ENCODE measurements at places on chromosomes 2 and 18.

DNA sequence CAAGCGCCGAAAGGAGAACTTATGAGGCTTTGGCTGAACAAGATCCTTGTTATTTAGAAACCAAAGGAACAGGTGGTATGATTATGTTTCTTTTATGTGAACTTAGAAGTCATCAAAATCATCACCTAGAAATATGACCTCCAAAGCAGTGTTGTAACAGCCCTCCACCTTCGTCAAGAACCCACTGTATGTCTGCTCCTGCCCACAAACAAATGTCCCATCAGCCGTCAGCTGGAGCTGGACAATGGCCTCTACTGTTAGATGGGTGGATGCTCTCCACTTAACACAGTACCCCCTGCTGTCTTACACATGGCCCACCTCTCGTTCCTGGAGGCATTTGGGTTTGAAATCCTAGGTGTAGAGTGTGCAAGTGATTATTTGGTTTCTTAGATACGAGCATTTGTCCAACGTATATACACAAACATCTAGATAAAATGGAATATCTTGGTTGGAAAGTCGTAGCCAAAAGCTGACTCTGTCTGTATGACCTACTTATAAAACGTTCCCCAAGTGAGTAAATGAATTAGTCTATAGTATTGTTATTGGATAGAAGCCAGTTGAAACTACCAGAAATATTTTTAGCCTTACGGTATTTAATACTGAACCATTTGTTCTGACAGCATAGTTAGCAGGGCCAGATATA, 113.0 kb downstream of the CRIM1 start:
- no peak for DNase-seq

GRCh38 chr18:74166386-74166785, 18.1 kb downstream of the TIMM21 start:
- DNase-seq, result no peak

DNA sequence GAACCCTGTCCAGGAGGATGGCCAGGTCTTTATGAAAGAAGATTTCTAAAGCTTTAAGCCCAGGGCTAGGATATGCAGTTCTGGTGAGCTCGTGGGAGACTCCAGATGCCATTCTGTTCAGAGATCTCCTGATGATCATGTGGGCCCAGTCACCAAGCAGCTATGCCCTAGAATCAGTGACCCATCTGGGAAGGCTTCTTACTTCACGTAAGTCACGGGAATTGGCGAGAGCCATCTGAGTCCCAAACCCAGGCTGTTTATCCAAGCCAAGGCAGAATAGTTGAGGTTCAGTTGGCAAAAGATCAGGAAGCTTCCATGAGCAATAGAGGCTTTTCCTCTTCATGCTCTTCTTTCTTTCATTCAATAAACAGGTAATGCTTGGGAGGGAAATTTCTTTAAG, 23.9 kb downstream of the ANTXR1 start:
- no peak for DNase-seq

DNA sequence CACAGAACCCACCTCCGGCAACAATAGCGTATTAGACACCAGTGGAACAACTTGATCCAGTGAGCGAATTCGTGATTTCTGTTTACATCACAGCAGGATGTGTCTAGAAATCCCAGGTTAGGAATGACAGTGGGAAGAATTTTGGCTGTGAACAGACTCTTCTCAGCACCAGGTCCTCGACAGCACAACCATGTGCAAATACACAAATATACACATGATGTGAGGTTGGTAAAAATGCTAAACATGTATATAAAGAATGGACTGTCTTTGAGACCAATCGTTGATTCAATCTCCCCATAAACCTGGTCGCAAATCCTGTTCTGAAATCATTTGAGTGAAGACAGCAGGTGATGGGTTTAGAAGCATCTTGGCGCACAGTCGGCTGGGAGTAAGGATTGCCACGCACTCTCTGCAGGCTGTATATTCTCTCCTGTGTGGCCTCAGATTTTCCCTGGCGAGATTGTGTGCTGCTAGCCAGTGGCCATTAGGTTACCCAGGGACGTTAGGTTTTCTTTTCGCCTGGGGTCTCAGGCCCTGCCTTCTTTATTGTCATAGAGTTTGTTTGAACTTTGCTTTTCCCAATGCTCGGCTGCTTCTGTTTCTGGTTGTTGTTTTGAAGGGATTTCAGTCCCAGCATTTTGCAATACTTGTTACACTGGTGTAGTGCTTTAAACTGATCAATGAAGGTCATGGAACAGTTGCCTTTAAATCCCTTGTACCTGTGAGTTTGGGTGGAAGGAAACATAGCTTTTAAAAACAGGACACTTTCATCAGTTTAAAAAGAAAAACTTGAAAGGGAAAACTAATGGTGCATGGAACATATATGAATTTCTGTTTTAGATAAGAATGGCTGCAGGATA, 147.3 kb downstream of the ALPK2 start:
- DNase-seq, result no peak

- no peak for DNase-seq
Measured at GRCh38 chr2:11778416-11778815, 32.0 kb downstream of the LPIN1 start.

GRCh38 chr2:120543899-120544298, 191.8 kb upstream of the GLI2 start:
- DNase-seq, result no peak

DNA sequence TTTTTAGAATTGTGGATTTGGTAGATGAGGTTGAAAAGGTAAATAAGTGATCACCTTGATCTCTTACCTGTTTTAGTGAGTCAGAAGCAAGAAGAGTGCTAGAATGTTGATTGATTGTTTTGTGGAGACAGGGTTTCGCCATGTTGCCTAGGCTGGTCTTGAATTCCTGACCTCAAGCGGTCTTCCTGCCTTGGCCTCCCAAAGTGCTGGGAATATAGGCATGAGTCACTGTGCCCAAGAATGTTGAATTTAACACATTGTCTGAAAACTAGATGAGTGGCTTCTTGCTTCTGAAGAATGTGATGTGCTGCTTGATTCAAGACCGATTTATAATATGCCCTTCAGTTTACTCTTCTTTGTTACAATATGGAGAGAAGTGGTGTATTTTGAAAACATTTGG, 121.3 kb downstream of the FMNL2 start:
- DNase-seq, result no peak

DNA sequence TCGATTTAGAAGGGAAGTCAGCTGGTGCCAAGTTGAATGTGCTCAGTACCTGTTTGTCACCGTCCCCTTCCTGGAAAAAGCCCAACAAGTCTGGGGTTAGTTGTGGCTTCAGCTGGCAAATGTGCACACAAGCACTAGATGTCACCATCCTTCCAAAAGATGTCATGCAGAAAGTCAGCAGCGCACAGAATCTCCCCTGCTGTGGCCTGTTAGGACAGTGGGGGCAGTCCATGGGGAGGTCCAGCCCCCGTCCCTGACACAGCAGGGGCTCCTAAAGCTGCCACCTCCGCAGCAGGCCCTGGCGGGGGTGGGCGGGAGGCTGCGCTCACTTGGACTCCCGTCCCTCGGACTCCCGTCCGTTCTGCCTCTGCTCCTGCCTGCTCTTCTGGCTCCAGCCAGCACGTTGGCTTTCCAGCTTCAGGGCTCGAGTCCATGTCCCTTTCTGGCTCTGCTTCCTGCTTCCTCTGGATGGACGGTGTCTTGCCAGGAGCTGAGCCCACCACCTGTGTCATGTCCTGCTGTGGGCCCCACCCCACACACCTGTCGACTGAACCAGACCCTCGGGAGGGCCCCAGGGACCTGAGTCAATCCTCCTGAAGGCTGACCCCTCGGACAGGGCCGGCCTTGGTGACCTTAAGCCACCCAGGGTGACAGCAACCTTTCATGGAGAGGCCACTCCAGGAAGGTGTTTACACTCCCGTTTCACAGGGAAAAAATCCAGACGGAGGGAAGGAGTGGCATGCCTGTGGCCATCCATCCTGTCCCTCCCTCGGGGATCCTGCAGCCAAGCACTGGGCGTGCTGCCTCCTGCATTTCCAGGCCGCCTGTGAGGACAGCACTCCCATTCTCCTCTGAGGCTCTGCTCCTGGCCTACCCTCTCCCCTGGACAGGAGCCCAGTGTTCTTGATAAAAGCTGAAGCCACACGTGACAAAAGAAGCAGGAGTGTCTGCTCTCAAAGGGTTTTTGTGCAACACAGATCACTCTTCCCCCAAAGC, 8.5 kb downstream of the RAB17 start:
- DNase-seq, result peak; percentile 56

- no peak for DNase-seq
Measured at GRCh38 chr2:188734691-188735090, 239.5 kb upstream of the COL3A1 start.

DNA sequence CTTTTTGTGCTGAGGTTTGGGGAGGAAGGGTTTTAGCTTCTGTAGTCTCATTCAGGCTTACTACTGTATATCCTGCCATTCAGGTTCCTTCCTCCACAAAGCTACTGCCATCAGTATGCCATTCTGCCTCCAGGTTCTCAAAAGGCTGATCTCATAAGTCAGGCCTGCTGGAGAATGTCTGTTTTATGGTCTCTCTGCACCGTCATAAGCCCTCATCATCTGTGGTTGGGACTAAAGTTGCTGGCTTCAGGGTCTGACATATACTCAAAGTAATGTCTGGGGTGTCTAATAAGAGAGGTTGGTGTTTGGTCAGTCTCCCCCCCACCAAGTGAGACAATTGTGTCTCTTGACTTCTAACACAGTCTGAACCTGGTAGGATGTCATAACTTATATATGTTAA, 36.2 kb upstream of the CCBE1 start:
- DNase-seq, result no peak

- DNase-seq, result no peak
Measured at GRCh38 chr2:103898561-103898960, 955.4 kb upstream of the POU3F3 start.

- no peak for DNase-seq
Measured at GRCh38 chr2:156437272-156437930, 1.2 kb downstream of the GPD2 start.

GRCh38 chr2:21229302-21229701, 105.5 kb downstream of the TDRD15 start:
- no peak for DNase-seq

- DNase-seq, result no peak
Measured at GRCh38 chr2:105085525-105085924, 47.7 kb downstream of the MRPS9 start.

- no peak for DNase-seq
Measured at GRCh38 chr2:169184074-169184473, 114.7 kb downstream of the DHRS9 start.

DNA sequence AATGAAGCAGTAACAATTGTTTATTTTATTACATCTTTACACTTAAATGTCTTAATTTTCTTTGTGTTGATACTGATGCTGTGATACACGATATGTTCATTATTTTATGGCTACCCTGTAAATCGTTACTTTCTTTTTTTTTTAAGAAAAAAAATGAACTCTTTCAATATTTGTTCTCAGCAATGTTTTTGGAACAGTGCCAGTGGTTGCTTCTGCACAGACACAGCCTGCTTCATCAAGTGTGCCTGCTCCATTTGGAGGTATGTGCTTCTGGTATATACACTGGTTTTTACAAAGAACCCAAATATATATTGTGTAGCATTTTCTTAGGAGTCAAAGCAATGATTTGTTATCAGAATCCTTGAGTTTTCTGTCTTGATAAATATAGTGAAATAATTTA, 62.2 kb upstream of the SCYGR2 start:
- DNase-seq, result no peak

DNA sequence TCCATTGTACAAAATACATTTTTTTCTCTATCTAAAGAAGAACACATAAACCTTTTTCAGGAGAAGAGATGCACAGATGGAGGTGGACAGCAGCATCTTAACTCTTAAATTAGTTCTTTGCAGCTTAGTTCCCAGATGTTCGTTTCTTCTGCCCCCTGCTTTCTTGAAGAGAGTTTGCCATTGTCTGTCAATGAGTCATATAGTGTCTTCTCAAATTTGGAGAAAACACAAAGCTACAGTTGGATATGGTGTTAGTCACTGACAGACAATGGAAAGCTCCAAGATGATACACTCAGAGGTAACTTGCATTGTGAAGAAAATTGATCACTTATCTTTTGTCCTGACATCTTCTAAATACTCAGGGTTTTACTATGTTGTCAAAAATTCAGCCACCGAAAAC, 48.8 kb upstream of the TMEFF2 start:
- no peak for DNase-seq

DNA sequence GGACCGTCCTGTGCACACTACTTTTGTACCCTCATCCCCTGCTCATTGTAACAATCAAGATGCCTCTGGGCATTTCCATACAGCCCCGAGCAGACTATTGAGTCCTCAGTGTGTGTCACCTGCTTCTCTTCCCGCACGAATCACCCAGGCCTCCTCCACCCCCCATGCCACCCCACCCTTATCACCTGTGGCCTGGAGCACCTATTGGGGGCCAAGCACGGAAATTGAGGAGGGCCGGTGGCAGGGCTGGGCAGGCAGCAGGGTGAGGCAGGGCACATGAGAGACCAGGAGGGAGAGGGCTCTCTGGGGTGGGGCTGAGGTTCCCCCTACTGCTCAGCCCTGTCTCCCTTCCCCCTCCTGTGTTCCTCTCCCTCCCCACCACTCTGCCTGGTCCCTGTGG, 4.3 kb upstream of the NIFK start:
- DNase-seq, result no peak

DNA sequence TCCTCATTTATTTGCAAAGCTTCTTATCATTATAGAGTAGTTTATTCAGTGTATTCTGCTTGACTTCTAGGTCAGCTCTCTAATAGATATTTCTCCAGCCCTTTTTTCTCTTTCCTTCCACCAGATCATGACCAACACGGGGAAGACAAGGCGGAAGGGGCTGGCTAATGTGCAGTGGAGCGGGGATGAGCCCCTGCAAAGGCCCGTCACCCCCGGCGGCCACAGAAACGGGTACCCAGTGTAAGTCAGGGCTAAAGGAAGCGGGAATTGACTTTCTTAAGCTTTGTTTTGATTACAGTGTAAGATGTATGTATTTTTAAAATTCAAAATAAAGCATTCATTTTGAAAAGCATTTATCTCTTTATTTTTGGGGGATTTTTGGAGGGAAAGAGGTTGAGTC, 50.7 kb upstream of the B3GNT7 start:
- DNase-seq, result no peak

- no peak for DNase-seq
Measured at GRCh38 chr18:50629148-50629631, 69.3 kb downstream of the MAPK4 start.

GRCh38 chr2:112920923-112921532, 10.1 kb downstream of the IL37 start:
- no peak for DNase-seq

DNA sequence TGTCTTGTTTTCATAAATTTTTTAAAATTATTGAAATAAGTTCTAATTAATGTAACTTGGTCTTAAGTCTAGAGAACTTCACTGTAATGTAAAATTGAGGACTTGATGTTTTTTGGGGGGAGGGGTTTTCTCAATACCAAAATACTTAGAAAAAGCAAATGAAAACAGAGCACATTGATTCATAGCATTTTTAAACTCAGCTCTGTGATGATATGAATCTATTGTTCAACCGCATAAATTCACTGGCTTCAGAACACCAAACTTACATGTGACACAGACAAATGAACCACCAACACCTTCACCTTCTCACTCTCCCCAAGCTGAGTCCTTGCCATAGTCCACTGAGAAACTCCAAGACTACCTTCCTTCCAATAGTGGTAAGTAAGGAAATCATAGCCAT, 108.2 kb downstream of the ZNF521 start:
- DNase-seq, result no peak
